HT-29 (cell line): ENCODE measurements at places on chromosomes 16 and 17. TPM values are rescaled to one million over a fixed set of nuclear protein-coding genes. Genes with fewer than 3 reads are reported as not detected.

DNA sequence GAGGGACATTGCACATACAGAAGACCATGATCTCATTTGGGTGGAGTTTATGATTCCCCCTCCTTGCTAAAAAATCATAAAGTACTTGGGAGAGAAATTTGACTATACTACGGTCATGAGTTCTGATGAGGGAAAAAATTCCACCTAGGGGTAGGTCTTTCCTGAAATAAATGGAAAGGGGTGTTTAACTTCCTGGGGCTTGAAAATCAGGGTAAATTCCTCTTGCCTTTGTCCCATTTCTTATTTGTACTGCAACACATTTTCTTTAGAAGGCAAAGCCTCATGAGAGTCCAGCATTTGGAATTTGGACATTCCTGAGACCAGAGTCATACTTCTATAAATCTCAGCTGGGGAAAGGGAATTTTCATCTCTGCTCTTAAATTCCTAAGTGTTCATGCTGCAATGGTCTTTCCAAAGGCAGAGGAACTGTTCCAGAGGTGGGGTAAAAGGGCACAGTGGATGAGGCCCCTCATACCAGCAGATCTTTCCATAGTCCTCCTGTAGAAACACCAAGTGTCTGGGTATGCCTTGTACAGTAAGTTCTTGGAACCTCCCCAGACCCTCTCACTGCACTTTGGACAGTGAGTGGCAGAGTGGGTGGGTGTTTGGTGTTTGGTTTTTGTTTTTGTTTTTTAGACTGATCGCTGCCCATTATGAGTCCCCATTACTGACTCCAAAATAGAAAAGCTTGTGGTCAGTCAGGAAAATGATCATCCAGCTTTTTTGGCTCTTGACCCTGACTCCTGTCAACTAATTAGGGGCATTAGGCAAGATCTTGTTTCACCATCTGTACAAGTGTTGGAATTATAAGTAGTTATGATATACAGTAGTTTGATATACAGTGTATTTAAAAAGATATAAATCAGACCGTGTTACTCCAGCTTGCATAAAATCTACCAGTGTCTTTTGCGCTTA, 6.0 kb downstream of the LYRM1 start:
- no peak for DNase-seq

DNA sequence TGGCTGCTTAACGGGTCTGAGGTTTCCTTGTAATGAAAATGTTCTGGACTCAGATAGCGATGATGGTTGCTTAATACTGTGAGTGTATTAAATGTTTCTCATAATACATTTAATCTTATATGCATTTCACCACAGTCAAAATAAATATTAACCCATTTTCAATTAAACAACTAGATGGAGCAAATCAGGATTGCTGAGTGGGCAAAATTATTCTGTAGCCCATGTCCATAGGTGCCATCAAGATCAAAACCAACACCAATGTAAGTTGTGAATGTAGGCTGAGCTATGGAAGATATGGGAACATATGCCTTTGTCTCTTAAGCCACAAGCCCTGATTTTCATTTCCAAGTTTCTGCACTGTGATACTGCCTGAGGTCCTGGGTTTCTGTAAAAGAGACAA, 572.6 kb upstream of the EEF2KMT start:
- DNase-seq, result no peak

- no peak for DNase-seq
Measured at GRCh38 chr17:2023692-2024571, 1.2 kb downstream of the RTN4RL1 start.

DNA sequence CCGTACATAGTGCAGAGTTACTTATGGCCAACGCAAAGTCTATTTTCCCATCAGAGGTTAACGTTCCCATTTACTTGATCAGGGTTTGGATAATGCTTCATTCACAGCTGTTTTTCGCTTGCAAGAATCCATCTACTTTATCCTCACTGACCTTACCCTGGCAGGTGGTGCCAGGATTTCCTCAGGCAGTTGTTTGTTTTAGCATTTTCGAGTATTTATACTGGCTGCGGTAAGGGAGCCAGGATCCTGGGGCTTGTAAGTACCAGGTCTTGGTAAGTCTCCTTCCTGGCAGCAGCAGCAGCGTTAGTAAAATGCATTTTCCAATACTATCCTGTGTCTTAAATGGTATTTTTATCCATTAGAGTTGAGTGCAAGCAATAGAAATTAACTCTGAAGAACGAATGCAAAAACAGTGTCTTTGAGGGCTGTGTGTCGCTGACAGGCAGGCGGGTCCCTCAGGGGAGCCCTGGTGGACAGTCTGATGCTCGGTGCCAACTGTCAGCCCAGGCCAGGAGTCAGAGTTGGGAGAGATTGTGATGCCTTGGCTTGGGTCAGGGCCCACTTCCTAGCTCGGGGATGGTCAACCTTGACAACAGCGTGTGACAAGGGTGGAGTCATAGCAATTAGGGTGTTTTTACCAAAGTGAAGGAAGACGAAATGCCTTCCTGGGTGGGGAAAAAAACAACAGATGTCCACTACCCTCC, 92.4 kb upstream of the HSBP1 start:
- DNase-seq, result no peak

GRCh38 chr17:29110372-29110757, 67.4 kb downstream of the PIPOX start:
- no peak for DNase-seq

DNA sequence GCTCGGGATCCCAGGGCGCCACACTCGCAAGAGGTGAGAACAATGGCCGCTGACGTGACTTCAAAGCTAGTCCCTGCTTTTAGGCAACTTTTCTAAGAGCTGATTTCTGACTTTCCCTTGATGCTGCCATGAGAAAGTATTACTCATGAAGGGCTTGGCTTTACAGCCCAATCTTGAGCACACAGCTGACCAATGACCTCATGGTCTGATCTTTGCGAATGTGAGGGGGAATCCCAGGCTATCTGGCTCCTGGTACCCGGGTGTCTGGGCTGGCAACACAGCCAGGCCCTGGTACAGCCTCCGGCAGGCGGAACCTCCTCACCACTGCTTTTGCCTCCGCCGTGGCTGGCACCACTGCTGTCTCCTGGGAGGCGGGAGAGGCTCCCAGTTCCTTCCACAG, 17.5 kb downstream of the NDUFAF8 start:
- no peak for DNase-seq

The FOXK2 gene
- total RNA-seq, result 52.8 and 58.1 TPM in 2 replicates

- DNase-seq, result peak; percentile 75
Measured at GRCh38 chr17:48596735-48597527, 3.4 kb upstream of the HOXB5 start.

The MT2A gene
- 44.1 and 51.4 TPM in 2 replicates for total RNA-seq

The ZNF385C gene
- 0.08 and 0.37 TPM in 2 replicates for total RNA-seq

- no peak for DNase-seq
Measured at GRCh38 chr17:49603720-49604119, 28.0 kb downstream of the NXPH3 start.

- DNase-seq, result no peak
Measured at GRCh38 chr17:9726291-9726690, 65.1 kb downstream of the DHRS7C start.
